ENCODE measurements at places on chromosomes 7 and 10.

GRCh38 chr7:21172800-21173199 lies 255.1 kb upstream of the SP4 start:
- H3K4me3 ChIP-seq, result no peak overlapping the region
- H3K27ac ChIP-seq, result no peak overlapping the region
- H3K4me1 ChIP-seq, result peaks cover 52% of the 10 kb centered on the region
- H3K36me3 ChIP-seq, result no peaks in the 10 kb centered on the region
- peaks cover 9% of the 10 kb centered on the region for H3K27me3 ChIP-seq
- DNase-seq, result no peak

DNA sequence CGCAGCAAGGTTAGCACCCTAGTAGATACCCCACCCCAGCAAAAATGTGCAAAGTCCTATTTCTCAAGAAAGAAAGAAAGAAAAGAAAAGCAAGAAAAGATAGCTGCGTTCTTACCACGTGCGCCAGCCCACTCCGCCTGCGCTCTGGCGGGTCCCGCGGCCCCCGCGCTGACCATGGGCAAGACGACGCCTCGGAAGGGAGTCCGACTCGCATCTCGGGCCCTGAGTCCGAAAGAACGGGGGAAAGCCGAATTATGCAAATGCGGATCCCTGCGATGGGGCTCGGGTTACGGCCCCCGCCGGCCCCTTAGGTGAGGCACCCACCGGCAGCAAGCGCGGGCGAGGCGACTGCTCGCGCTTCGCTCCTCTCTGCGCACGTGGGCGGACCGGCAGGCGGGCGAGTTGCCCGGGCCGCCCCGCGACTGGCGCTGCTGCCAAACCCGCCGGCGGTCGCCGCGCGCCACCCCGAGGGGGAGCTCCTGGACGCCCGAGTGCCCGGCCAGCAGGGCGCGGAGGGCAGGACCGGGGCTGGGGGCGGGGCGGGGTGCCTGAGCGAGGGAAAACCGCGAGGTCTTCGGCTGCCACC lies 2.4 kb upstream of the EGR2 start:
- peak overlapping the region; percentile 87 for H3K4me3 ChIP-seq
- no peaks in the 10 kb centered on the region for H3K36me3 ChIP-seq
- peaks cover 90% of the 10 kb centered on the region for H3K27me3 ChIP-seq
- DNase-seq, result peak; percentile 83

DNA sequence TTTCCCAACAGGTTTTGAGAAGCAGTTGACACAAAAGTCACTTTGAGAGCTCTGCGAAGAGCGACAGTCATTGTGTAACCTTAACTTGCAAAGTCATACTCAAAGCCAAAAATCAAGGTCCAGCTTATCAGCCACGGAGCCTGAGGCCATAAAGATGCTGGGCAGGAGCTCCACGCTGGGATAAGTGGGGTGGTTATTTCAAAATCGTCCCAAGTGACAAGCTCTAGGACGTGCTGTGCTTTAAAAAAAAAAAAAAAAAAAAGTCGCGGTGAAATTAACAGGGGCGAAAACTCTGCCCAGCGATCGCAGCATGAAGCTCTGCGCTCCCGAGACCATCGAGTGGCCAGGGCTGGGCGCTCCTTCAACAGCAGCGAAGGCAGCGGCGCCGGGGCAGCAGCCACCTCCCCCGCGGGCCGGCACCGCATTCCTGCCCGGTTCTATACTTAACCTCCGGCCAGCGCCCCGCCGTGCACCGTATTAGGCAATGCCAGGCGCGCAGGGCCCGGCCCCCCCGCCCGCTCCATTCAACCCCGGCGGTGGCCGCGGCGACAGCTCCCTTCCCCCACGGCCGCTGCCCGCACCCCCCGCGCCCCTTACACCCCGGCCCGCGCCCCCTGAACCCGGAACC lies 657 bp downstream of the HACD1 start:
- peaks cover 3% of the 10 kb centered on the region for H3K4me1 ChIP-seq
- H3K27me3 ChIP-seq, result peaks cover 19% of the 10 kb centered on the region
- peak; percentile 91 for DNase-seq
- H3K4me3 ChIP-seq, result peak overlapping the region; percentile 91

DNA sequence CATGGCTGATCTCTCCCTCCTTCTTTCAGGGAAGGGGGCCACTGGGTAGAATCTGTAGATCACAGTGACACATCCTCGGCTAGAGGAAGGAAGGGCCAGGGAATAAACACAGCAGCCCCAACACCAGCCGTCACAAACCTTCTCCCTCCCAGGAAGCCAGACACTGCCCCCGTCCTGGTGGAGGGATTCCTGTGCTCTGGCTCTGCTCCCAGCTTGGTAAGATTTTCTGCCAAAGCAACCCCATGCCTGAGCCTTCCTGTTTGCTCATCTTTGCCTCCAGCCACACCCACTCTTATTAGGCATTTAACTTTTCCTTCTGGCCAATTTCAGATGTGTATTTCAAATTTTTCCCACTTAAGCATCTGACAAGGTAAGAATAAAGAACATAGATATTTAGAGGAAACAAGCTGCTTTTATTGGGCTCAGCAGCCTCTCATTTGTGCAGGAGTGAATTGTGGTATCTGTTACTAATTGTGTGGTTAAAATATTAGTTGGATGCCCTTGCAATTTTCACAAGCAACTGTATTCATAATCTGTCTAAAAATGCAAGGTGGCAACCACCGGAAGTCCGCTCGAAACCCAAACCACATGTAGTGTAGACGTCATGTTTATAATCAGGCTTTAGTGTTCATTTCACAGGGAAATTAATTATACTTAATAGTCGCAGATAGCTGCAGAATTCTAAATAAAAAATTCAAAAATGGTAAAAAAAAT lies 13.2 kb upstream of the NPS start:
- no peak for DNase-seq
- no peaks in the 10 kb centered on the region for H3K27me3 ChIP-seq
- no peaks in the 10 kb centered on the region for H3K4me1 ChIP-seq
- H3K36me3 ChIP-seq, result no peaks in the 10 kb centered on the region

- H3K27ac ChIP-seq, result no peak overlapping the region
- peak; percentile 93 for DNase-seq
- no peak overlapping the region for H3K4me3 ChIP-seq
- H3K4me1 ChIP-seq, result peaks cover 15% of the 10 kb centered on the region
- no peaks in the 10 kb centered on the region for H3K36me3 ChIP-seq
These were observed 2.2 kb upstream of the RBM17 start for GRCh38 chr10:6086375-6087233.

GRCh38 chr10:91380873-91381256 lies 29.3 kb upstream of the HECTD2 start:
- DNase-seq, result no peak
- peaks cover 14% of the 10 kb centered on the region for H3K4me1 ChIP-seq
- H3K4me3 ChIP-seq, result no peak overlapping the region
- no peak overlapping the region for H3K27ac ChIP-seq
- no peaks in the 10 kb centered on the region for H3K36me3 ChIP-seq

- no peak overlapping the region for H3K27ac ChIP-seq
- no peaks in the 10 kb centered on the region for H3K36me3 ChIP-seq
- H3K4me1 ChIP-seq, result no peaks in the 10 kb centered on the region
- no peak overlapping the region for H3K4me3 ChIP-seq
- no peaks in the 10 kb centered on the region for H3K27me3 ChIP-seq
These were observed 207.9 kb downstream of the CACNA2D1 start for GRCh38 chr7:82235713-82236112.

DNA sequence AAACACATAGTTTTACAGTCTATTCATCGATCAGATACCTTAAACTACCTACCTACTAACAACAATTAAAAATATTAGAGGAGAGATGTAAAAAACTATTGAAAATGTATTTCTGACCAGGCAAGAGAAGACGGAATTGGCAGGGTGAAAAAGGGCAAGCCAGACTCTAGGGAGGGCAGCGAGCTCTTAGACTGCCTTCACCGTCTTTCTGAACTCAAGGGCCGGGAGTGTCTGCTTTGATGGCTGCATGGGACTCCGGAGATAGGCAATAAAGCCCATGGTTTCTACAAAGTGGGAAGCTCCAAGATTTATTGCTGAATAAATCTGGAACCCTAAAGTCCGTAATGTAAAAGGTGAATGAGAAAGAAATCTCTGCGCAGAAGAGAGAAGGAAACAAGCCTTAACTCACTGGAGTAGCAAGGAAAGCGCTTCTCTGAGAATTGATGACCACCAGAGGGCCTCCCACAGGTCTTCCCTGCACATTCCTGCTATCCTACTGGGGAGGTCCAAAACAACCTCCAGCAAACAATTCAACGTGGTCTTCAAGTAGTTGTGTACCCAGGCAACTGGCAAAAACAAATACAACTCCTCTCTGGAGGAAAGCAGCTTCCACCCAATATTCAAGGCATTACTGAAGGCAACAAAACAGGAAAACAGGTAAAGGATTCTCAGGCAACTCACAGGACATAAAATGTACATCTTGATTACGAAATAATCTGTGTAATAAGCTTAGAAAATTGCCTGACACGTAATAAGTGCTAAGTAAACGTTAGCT lies 181.3 kb downstream of the SDK1 start:
- no peaks in the 10 kb centered on the region for H3K36me3 ChIP-seq
- H3K4me3 ChIP-seq, result no peak overlapping the region
- peak; percentile 77 for DNase-seq
- H3K4me1 ChIP-seq, result no peaks in the 10 kb centered on the region
- no peaks in the 10 kb centered on the region for H3K27me3 ChIP-seq

DNA sequence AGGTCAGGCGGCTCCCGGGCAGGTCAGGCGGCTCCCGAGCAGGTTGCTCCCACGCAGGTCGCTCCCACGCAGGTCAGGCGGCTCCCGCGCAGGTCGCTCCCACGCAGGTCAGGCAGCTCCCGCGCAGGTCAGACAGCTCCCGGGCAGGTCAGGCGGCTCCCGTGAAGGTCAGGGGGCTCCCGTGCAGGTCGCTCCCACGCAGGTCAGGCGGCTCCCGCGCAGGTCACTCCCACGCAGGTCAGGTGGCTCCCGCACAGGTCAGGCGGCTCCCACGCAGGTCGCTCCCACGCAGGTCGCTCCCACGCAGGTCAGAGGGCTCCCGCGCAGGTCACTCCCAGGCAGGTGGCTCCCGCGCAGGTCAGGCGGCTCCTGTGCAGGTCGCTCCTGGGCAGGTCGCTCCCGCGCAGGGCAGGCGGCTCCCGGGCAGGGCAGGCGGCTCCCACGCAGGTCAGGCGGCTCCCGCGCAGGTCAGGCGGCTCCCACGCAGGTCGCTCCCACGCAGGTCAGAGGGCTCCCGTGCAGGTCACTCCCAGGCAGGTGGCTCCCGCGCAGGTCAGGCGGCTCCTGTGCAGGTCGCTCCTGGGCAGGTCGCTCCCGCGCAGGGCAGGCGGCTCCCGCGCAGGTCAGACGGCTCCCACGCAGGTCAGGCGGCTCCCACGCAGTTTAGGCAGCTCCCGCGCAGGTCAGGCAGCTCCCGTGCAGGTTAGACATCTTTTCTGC lies 30.7 kb downstream of the PTPRN2 start:
- H3K36me3 ChIP-seq, result no peaks in the 10 kb centered on the region
- no peaks in the 10 kb centered on the region for H3K4me1 ChIP-seq
- DNase-seq, result no peak
- H3K27ac ChIP-seq, result no peak overlapping the region

DNA sequence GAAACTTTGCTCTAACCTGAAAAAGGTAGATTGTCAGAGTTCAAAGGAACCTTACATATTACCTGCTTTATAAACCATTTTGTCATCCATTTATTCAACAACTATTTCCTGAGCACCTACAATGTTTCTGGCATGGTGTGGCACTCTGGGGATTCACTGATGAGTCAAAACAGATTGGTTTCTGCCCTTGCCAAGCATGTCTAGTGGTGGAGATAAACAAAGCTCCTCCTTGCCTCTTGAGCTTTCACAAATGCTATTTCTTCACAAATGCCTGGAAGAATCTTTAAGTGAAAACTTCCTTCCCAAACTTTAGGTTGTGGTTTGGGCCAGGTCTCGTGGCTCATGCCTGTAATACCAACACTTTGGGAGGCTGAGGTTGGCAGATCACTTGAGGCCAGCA lies 85.1 kb upstream of the RELN start:
- no peak overlapping the region for H3K4me3 ChIP-seq
- no peaks in the 10 kb centered on the region for H3K4me1 ChIP-seq
- no peaks in the 10 kb centered on the region for H3K27me3 ChIP-seq
- no peaks in the 10 kb centered on the region for H3K36me3 ChIP-seq

GRCh38 chr7:80662252-80662651 lies 23.8 kb downstream of the CD36 start:
- DNase-seq, result no peak
- H3K4me3 ChIP-seq, result no peak overlapping the region
- H3K36me3 ChIP-seq, result no peaks in the 10 kb centered on the region
- no peak overlapping the region for H3K27ac ChIP-seq

DNA sequence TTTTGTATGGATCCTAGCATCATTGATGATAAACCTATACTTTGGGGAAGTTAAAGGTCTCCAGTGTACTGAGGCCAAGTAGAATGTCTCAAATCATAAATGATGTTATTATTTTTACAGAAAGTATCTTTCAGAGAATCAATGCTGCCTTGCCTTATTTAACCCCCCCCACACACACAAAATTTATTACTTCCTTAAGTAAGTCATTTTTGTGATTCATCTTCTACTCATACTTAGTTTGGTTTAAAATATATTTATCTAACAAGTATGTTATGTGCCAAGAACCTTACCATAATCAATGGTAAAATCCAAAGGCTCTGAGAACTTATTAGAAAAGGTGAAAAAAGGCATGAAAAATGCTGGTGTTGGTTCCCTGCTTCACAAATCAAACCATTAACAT lies 18.8 kb upstream of the CLDN12 start:
- no peak overlapping the region for H3K4me3 ChIP-seq
- H3K27me3 ChIP-seq, result no peaks in the 10 kb centered on the region
- H3K4me1 ChIP-seq, result no peaks in the 10 kb centered on the region
- DNase-seq, result no peak
- no peak overlapping the region for H3K27ac ChIP-seq

- no peak overlapping the region for H3K4me3 ChIP-seq
- H3K36me3 ChIP-seq, result no peaks in the 10 kb centered on the region
- DNase-seq, result peak; percentile 82
- no peaks in the 10 kb centered on the region for H3K27me3 ChIP-seq
- peak overlapping the region; percentile 26 for H3K27ac ChIP-seq
These were observed 13.8 kb upstream of the CYP3A5 start for GRCh38 chr7:99693427-99694200.

DNA sequence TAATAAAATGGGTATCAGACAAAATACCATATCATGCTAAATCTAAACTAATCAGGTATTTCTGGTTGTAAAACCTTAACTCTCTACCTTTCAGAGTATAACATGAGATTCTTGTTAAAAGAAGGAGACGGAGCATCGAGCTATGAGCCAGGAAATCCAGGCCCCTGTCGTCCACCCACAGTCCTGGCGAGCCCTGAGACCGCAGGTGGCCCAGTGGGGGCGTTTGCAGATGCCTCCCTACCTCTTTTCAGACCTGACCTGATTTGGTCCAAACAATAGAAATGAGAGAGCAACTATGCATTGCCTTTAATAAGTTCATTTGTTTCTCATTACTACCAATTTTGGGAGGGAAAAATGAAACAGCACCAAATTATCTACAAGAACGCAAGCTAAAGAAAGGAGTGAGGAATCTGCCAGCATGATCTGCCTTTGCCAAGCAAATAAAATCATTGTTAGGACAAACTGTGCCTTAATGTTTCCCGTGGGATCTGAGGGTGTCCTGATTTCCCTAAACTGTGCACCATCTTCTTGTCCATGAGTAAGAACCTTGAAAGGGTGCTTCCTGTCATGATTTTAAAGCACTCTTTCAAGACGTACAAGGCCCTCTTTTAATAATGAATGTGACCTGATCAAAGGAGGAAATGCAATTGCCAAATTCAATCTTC lies 166.7 kb downstream of the TCERG1L start:
- H3K36me3 ChIP-seq, result no peaks in the 10 kb centered on the region
- no peak overlapping the region for H3K27ac ChIP-seq
- no peak for DNase-seq
- no peaks in the 10 kb centered on the region for H3K27me3 ChIP-seq
- no peak overlapping the region for H3K4me3 ChIP-seq
- H3K4me1 ChIP-seq, result peaks cover 20% of the 10 kb centered on the region

- H3K4me1 ChIP-seq, result no peaks in the 10 kb centered on the region
- no peak overlapping the region for H3K27ac ChIP-seq
- H3K27me3 ChIP-seq, result no peaks in the 10 kb centered on the region
- no peak for DNase-seq
These were observed 34.2 kb downstream of the SUFU start for GRCh38 chr10:102537948-102538347.

Measured in neural progenitor cell (in vitro differentiated cells).